ENCODE measurements at places on chromosomes 7 and 10.

DNA sequence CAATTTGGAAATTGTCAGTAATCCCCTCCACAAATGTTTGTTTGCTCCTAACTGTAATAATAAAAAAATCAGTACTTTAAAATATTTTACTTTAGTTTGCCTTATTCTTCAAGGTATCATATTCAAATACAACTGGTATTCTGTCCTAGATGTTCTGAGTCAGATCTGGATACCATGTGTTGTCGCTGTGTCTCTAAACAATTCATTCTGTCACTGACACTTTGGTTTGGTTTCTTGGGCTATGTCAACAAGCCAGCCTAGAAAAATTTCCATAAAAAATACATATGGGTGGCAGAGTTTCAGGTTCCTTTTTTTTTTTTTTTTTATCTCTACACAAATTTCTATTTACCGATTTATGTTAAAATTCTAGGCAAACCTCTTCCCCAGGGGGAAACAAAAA, 33.2 kb upstream of the SEMA3D start:
- DNase-seq, result no peak

- DNase-seq, result no peak
Measured at GRCh38 chr7:71784180-71784579, 628.0 kb downstream of the CALN1 start.

GRCh38 chr7:112105584-112106530, 100.3 kb downstream of the DOCK4 start:
- no peak for DNase-seq

GRCh38 chr10:71351628-71352319, 32.7 kb downstream of the SLC29A3 start:
- DNase-seq, result no peak

DNA sequence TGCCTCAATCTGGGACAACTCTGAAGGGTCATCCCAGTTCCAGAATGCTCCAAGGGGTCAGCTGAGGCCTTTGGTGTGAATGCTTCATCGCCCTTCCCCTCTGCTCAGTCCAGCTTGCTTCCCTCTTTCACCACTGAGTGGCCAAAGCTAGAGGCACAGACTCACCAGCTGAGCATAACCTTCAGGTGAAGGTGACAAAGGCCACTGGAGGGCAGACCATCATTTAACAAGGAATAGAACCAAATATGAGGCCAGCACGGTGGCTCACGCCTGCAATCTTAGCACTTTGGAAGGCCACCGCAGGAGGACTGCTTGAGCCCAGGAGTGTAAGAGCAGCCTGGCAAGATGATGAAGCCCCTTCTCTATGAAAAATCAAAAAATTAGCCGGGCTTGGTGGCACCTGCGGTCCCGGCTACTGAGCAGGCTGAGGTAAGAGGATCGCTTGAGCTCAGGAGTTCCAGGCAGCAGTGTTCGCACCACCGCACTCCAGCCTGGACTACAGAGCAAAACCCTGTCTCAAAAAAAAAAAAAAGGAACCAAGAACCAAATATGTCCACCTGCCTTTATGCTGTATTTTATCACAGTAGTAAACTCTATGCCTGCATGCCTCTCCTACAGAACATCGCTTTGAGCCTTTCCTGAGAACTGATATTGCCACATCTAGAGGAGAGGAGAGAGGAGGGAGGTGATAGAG, 13.4 kb downstream of the PRKAG2 start:
- DNase-seq, result no peak

- DNase-seq, result no peak
Measured at GRCh38 chr10:28801869-28802268, 124.5 kb downstream of the BAMBI start.

GRCh38 chr10:75651417-75651816, 220.0 kb downstream of the LRMDA start:
- DNase-seq, result no peak

DNA sequence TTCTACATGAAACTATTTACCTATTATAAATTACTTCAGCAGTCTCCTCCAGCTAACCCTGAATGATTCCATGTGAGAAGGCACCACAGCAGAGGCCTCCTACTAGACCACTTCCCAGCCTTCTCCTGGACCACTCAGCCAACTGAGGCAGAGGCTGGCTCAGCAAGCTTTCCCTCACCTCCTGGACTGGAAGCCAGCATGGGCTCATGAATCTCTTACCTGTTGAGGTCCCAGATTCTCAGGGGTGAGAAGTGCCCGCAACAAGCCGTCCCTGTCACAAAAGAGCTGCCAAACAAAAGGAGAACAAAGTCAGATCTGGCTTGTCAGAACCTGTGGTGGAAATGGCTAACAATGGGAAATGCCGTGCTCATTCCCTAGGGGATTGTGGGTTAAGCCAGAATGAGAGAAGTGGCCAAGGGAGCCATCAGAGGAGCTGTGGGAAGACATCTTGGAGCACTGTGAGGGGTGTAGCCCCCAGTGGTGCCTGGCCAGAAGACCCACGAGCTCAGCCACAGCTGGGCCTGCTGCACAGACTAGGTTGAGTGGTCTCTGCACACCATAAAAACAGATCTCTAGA, 36.5 kb downstream of the DPCD start:
- no peak for DNase-seq

GRCh38 chr10:19843487-19843886, 27.3 kb downstream of the PLXDC2 start:
- no peak for DNase-seq

DNA sequence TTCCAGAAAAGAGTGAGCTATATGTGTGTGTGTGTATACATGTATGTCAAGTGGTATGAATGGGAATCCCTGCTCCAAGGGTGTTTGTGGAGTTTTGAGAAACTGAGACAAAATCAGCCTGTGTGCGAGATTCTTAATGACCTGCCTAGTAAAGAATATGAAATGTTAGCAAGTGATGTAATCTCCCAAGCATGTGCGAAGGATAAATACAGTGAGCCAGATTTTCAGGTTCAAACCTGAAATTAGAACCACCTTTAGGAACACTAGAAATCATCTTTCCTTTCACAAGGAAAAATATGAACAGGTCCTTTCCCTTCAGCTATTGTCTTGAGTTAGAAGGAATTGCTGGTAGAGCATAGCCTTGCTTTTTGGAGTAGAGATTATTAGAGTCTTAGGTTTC, 457.6 kb downstream of the LRMDA start:
- DNase-seq, result no peak

GRCh38 chr10:103969857-103970627, 3.1 kb downstream of the SLK start:
- no peak for DNase-seq

DNA sequence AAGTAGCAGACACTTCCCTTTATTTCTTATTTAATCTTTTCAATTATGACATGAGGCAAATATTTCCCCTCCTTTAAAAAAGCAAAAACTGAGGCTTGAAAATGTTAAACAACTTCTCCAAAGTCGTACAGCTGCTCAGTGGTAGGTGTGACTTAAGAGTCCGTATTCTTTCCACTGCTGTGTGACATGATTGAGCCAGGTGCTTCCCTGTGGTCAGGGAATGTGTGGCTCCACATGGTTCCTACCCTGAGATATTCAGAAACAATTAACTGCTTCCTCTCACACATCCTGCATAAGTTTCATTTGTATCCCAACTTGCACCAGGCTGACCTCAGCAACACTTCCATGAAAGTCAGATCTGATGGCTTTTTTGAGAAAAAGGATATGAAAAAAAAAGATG, 13.6 kb downstream of the OPALIN start:
- no peak for DNase-seq

DNA sequence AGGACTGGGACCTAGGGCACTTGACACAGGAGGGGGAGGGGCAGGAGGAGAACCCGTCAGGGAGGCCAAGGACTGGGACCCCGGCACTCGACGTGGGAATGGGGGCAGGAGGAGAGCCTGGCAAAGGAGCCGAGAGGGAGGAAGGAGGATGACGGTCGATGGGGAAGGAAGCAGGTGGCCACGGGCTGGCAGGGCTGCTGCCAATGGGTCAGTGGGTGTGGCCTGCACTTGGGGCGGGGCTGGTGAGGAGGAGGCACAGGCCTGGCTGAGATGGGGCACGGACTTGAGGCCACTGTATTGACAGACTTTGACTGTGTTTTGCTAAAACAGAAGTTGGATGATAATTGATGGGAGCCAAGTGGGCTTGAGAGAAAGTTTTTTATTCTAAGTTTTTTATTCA, 68.9 kb downstream of the RBM33 start:
- DNase-seq, result no peak

DNA sequence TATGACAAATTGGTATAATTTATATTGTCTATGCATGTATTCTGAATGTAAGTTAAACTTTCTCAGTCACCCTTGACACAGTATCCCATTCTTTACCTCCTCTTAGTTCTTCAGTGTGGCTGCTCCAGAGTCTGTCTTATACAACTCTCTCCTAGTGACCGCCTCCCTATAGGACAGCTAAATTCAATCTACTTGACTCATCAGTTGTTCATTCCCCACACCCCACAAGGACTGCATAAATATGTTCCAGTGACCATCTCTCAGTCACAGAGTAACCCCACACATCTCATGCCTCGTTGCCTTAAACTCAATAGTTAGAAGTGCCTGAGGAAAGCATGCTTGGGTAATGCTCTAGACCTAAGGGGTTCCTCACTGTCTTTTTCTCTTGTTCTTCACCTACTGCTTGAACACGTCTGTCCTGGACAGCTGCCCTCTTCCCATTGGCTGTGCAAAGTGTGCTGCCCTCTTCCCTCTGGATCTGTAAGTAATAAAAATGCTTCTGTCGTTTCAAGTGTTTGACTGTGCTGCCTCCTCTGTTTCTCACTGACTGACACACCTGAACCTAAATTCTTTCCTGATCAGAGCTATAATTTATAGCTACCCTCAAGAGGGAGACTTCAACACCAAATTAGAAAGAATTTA, 494.6 kb upstream of the GRM3 start:
- DNase-seq, result no peak

GRCh38 chr10:30562787-30563186, 66.8 kb downstream of the LYZL2 start:
- no peak for DNase-seq

- DNase-seq, result no peak
Measured at GRCh38 chr7:157538321-157538720, 201.5 kb downstream of the DNAJB6 start.

- no peak for DNase-seq
Measured at GRCh38 chr7:155458111-155458877, at the start of gene EN2. Gene EN2, plus strand, starts transcription at chr7:155458129. Its CDS starts 249 bp downstream, at chr7:155458378.

DNA sequence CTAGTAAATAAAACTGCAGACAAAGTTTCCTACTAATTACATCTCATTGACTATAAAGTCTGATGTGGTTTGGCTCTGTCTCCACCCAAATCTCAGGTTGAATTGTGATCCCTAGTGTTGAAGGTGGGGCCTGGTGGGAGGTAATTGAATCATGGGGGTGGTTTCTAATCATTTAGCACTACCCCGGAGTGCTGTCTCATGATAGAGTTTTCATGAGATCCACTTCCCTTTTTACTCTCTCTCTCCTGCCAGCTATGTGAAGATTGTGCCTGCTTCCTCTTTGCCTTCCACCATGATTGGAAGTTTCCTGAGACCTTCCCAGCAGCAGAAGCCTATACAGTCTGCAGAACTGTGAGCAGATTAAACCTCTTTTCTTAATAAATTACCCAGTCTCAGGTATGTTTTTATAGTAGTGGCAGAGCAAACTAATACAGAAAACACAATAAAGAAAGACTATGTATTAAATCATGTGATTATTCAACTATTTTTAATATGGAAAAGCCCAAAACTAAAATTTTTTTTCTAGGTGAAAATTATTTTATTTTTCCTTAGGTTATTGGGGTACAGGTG, 232.1 kb downstream of the FZD1 start:
- DNase-seq, result no peak

DNA sequence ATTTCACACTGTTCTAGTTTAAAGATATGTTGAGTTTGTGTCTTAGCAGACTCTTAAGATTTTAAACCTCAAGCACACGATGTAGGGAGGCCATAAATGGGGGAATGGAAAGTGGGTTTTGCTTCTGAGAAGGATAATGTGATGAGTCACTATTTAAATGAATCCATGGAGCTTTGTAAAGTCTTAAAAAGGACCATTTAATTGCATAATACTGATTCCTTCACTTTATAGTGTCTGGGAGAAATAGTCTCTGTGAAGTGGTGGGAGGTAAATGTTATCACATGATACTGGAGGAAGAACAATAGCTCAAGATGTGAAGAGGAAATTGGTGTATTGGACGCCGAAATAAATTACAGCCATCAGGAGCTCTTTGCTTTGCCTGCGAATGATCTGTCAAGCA, 84.0 kb upstream of the MYO3A start:
- no peak for DNase-seq

- no peak for DNase-seq
Measured at GRCh38 chr7:42698600-42699374, 213.1 kb downstream of the C7orf25 start.

GRCh38 chr7:34061149-34061548, 155.8 kb downstream of the BMPER start:
- no peak for DNase-seq

DNA sequence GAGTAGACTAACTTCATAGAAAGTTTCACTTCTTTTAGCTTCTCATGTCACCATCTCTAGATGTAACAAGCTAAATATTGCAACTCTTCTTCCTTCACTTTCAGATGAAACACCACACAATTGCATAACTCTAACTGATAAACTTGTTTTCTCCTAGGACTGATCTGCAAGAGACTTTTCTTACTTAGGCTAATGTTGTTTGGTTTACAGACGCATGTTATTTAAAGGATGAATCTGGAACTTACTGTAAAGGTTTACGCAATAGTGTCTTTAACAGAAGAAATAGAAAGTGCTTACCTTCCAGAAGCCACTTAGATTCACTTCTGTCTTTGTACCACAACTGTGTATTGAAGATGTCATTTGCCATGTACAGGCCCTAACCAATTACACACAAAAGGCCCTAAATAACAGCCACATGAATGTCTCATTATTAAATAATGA, 22.1 kb upstream of the ZC3HAV1 start:
- no peak for DNase-seq

GRCh38 chr7:93592588-93593266, 18.2 kb upstream of the CALCR start:
- no peak for DNase-seq

DNA sequence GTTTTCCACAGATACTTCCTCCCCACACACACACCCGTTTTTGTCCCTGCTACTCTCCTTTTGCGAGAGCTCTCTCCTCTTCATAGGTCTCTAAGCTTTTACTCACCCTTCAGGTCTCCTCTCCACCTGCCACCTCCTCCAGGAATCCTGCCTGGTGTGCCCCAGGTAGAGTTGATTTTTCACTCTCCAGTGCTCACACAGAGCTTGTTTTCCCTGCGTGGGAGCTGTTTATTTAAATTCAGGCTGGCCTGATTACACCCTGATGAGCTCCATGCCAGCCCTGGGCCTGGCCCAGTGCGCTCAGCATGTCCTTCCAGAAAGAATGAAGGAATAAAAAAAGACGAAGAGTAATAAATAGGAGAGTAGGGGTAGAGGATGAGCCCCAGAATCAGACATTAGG, 7.5 kb upstream of the CLDN4 start:
- no peak for DNase-seq

GRCh38 chr7:142811154-142811737, 40.5 kb downstream of the PRSS2 start:
- DNase-seq, result no peak

DNA sequence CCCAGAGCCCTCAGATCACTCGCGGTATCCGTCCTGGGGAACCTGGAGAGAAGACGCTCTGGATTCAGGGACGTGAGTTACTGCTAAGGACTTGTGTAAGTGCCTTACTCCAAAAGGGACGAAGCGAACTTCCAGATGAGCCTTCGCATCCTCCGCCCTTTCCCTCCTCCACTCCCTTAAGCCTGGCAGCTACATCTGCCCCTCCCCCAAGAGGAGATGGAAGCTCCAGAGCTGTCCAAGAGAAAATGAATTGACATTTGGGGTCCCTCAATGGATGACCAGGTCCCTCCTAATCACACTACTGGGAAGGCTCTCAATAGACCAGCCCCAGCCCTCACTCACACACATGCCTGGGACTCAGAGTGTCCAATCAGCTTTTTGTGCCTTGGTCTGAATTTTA, 31.3 kb upstream of the GDF10 start:
- no peak for DNase-seq

GRCh38 chr7:158271646-158272045, 316.0 kb downstream of the PTPRN2 start:
- DNase-seq, result no peak

All from NK-92 treated with Interleukin-12 subunit alpha and Interleukin-12 subunit beta, amount 100 ng/mL, for 24 hours (cell line).